ENCODE measurements at places on chromosomes 5 and 9. TPM values are rescaled to one million over a fixed set of nuclear protein-coding genes. Genes with fewer than 3 reads are reported as not detected.

The SFXN1 gene
- total RNA-seq: 93.7 TPM

The GFI1B gene
- not detected for total RNA-seq

The PCDHGA4 gene
- total RNA-seq: 5.0 TPM

The PCDHGA1 gene
- total RNA-seq: 0.36 TPM

The ADAMTS16 gene
- not detected for total RNA-seq

The ZNF454 gene
- total RNA-seq: 1.2 TPM

The RPL35 gene
- 2,756 TPM for total RNA-seq

Data from endothelial cell of coronary artery (primary cell).